ENCODE measurements at places on chromosomes 2 and 18.

DNA sequence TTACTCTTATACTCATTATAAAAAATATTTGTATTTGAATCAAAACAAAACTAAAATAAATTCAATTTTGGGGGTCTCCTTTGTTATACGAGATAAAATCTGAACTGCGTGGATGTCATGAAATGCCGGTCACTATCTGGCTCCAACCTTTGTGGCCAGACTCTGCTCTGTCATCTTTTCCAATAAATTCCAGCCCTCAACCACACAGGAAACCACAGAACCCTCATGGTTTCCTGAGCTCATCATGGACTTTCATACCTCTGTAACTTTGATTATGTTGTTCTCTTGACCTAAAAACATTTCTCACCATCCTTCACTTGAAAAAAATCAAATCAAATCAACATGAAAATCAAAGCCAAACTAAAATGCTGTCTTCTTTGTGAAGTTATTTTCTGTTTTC, 724.7 kb downstream of the METTL4 start:
- DNase-seq = no peak

DNA sequence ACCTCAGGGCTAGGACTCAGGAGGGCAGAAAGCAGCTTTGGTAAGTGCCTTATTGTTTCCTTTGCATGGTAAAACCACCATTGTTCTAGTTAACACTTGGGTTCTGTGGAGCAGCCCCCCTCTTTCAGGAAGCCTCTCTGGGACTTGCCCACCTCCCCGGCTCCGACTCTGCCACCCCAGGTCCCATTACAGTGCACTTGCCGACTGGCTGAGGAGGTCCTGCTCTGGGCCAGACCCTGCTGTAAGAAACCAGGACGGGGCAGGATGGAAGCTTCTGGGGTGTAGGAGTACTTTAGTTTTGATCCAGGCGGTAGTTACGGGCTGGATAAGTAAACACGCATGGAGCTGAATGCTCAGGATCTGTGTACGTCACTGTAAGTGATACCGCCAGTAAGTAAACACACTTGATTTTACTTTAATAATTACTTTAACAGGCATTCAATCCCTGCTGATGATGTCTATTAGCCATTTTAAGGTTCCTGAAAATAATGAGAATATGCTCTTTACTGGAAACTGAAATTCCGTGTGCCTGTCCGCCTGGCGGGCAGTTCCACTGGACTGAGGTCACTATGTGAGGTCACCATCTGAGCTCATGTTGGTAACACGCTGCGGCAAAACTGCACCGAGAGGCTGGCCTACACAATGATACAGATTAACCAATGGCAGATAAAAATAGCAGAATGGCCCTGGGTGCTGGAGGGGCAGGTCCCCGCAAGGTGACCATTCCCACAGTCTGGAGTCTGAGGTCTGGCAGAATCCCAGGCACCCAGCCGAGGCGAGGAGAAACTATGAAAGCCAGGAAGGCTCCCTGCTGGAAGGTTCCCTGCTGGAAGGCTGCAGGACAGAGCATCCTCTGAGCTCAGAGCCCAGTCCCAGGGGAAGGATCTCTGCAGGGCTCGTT, 25.2 kb downstream of the HS1BP3 start:
- DNase-seq = no peak

DNA sequence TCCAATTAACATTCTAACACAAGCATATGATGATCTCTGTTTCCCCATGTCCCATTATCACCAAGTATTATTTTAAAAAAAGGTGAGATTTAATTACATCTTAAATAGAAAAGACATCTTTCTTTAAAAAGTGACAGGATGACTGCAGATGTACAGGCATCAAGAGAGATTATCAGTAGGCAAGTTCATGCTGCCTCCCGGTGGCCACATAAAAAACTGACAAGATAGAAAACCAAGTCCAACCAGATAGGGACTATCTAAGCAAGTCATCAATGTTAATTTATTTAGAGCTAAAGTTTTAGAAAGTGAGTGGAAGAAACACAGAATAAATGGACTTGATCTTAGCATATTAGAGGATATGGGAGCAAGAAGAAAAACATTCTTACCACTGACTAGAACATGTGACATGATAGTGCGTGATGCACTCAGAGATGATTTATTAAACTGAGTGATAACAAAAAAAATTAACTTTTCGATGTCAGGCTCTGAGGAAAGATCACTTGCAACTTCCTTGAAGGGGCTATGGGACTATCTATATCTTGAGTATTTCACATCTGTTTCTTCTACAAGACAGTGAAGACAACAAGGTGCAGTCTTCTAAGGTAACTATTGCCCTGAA, 5.4 kb upstream of the TDRD15 start:
- DNase-seq = no peak

- no peak for DNase-seq
Measured at GRCh38 chr2:71235930-71236587, 9.2 kb upstream of the PAIP2B start.

GRCh38 chr2:233479616-233480489, 86.7 kb downstream of the USP40 start:
- no peak for DNase-seq

- DNase-seq = no peak
Measured at GRCh38 chr2:100884145-100884621, 64.2 kb downstream of the NPAS2 start.

DNA sequence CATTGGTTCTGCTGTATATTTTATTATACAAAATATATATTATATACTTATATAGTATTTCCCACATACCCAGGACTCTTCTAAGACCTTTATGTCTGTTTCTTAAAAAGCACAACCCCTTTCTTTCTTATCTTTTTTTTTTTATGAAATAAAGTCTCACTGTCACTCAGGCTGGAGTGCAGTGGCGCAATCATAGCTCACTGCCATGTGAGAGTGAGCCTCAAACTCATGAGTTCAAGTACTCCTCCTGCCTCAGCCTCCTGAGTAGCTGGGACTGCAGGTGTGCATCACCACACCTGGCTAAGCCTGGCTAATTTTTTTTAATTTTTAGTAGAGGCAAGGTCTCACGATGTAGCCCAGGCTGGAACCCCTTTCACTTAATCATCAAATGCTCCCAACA, 72.3 kb downstream of the CLHC1 start:
- DNase-seq = no peak

GRCh38 chr2:69143748-69144360, 130.9 kb downstream of the ANTXR1 start:
- DNase-seq = no peak

- DNase-seq = no peak
Measured at GRCh38 chr2:148875387-148876051, 492 bp downstream of the KIF5C start.

- no peak for DNase-seq
Measured at GRCh38 chr18:51191128-51191717, 6.3 kb downstream of the MEX3C start.
